Fibroblast of mammary gland (primary cell): ENCODE measurements at places on chromosomes 7 and 10.

DNA sequence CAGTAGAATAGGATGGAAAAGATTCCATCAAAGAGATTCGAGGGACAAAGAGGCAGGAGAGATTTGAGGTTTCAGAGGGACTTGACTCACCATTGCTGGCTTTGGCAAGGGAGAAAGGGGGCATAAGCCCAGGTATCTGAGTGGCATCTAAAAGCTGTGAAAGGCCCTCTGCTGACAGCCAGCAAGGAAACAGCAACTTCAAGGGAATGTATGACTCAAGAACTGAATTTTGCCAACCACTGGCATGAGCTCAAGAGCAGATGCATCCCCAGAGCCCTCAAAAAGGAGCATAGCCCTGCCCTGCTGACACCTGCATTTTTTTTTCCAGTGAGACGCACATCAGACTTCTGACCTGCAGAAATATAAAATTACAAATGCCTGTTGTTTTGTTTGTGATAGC is 19.6 kb upstream of the ADAM12 start:
- peak; percentile 24 for DNase-seq

GRCh38 chr10:44567471-44567870 is 182.6 kb upstream of the CXCL12 start:
- DNase-seq: peak; percentile 66

DNA sequence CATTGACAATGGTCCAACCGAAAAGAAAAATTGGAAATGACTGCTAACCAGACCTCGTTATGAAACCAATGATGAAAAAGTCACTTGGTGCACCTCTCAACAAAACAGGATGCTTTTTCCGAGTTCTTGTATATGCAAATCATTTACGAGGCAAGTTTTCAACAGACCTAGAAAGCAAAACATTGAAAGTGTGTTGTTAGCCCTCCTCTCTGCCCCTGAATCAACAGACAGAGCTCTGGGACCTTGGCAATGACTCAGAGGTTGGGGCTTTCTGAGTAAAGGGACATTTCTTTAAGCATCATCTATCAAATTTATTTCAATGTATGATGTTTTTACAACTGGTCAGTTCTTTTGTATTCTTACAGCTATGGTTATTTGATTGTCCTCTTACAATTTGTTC is 16.3 kb upstream of the DKK1 start:
- no peak for DNase-seq

DNA sequence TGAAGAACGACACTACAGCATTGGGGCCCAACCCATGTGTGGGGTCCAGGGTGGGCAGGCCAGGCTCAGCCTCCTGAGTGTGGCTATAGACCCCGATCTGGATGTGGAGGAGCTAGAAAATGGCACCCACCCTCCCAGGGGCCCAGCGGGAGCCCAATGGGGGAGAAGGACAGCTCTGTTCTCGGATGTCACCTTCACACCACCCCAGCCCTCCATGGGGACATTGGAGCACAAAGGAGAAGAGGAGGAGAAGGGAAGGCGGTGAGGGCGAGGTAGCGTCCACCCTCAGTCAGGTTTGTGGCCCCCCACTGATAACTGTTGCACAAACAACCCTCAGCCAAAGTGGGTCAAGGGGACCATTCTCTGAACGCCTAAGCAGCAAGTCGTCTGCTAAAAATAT is 509.3 kb downstream of the GRID1 start:
- no peak for DNase-seq

- DNase-seq: peak; percentile 71
Observed at GRCh38 chr10:3625959-3626751, 158.9 kb downstream of the KLF6 start.

DNA sequence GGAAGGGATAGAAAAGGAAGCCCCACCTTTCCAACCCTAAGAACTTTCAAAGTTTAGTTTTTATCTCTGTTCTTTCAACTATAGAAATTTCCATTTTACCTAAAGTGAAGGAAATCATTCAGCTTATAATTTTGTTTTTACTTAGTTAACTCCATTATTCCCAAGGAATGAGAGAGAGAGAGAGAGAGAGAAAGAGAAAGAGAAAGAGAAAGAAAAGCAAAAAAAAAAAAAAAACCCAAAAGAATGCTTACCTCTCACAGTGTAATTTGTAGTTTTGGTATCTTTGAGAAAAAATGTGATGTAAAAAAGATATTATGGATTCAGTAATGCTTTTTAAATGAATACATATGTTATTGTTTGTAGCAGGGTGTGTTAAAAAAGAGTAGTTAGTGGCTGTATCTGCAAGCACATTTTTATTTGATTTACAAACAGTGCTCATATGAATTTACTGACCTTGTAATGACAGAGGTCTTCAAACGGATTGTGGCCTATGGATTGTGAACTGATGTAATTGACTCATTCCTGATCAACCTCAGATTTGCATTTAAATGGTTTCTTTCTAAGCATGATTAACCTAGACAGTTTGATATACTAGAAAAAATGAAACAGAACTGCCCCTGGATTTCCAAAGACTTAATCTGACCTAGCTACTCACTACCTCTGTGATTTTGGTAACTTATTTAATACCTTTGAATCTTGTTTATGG is 64.9 kb downstream of the LCOR start:
- DNase-seq: no peak

- no peak for DNase-seq
Observed at GRCh38 chr7:23709081-23709750, 803 bp upstream of the STK31 start.

DNA sequence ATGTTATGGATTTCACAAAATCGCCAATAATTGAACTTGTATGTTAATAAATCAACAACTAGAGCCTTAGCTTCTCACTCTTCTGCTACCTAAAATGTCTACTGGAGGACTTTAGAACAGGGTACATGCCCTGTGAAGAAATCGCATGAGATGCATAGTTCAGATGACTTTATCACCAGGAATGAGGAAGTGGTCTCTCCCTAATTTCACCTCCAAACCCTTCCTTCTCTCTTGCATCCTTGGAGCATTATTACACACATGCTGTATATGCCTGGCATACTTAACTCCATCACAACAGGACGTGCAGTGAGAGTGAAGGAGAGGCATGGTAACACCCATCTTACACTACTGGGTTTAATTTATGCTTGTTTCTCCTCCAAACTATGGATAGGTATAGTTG is 27.8 kb downstream of the RHEB start:
- DNase-seq: peak; percentile 89

GRCh38 chr10:117929327-117930067 is 117.2 kb downstream of the RAB11FIP2 start:
- DNase-seq: no peak

GRCh38 chr10:130053561-130053960 is 57.1 kb downstream of the C10orf143 start:
- DNase-seq: peak; percentile 38

- no peak for DNase-seq
Observed at GRCh38 chr7:150365673-150366398, 2.8 kb upstream of the REPIN1 start.

- DNase-seq: no peak
Observed at GRCh38 chr10:48542471-48543181, 62.2 kb downstream of the ARHGAP22 start.

DNA sequence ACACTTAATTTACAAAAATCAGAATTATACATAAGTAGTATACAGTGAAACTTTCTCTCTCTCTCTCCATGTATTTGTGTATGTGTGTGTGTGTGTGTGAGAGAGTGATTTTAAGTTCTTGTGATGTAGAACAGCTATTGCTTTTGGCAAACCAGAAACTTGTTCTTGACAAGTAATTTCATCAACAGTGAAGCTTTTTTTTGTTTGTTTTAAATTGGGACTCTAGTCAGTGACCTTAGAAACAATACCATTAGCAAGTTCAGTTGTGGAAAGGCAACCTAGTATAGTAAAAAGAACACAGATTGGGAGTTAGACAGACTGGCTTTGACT is 319.1 kb downstream of the PTEN start:
- DNase-seq: no peak

DNA sequence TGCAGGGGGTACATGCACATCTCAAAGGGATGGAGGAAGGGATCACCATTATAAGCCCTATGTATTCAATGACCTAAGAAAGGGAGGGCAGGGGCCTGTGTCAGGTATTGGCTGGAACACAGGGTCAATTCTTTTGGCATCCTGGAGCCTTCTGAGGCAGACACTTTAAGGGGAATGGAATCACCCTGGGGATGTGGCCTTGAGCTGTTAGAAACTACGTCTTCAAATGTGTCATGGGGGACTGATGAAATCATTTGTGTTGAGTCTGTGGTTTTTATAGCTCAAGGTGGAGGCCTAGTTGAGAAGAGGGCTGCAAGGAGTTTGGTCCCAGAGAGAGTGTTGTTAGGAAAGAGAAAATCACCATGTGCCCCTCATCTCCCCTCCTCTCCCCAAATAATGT is 206.1 kb upstream of the CELF2 start:
- DNase-seq: peak; percentile 86

GRCh38 chr7:101599787-101600186 is 29.3 kb downstream of the MYL10 start:
- no peak for DNase-seq

- peak; percentile 35 for DNase-seq
Observed at GRCh38 chr10:93199191-93199751, 125.6 kb downstream of the CYP26A1 start.
